ENCODE measurements at places on chromosomes 5 and 9.

- DNase-seq, result no peak
Observed at GRCh38 chr9:125099816-125100215, 43.5 kb downstream of the SCAI start.

- DNase-seq, result no peak
Observed at GRCh38 chr9:134663753-134664415, 22.3 kb downstream of the COL5A1 start.

DNA sequence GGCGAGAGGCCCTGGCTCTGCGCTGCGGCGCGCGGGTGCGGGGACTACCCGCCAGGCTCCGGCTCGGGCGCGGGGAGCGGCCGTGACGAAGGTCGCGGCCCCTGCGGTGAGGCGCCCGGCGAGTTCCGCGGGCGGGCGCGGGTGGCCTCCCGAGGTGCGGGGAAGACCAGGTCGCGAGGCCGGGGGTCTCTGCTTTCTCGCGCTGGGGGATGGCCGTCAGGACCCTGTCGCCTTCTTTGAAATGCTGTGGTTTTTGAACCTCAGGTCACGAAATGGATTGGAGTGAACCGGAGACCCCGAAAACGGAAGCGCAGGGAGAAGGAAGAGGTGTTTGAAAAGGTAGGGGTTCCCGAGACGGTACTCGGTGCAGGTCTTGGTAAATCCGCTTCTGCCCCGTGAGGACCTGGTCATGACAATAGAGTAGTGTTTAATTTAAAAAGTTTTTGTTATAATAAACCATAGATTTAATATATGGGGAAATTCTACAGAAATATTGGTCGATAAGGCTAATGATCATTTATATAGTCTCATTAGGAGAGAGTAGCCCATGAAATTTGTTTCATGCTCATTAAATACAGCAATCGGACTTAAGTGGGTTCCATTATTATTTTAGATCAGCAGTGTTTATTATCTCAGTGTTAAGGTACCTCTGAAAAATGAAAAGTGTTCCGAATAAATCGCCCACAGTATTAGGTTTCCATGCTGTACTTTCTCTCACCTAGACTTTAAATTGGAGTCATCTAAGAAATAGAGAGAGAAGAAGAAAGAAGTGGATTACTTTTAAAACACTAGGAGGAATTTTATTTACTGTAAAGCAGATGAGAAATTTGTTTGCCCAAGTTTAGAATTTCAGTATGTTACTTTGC is 279.0 kb downstream of the AOPEP start:
- DNase-seq, result no peak

DNA sequence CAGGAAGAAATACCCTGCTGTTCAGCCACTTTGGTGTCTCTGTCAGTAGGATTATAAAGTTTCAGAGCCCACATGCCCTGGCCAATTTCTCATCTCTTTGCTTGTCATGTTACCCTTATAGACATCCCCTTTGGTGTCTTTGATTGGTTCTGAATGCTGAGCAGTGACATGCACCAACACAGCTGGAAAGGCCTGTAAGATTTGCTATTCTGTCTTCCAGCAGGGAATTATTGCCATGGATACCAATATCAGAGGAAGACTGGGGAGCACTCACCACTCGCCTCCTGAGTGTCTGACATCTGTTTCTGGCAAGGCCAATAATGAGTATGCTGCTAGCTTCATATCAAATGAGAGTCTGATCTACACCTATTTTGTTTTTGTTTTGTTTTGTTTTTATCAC is 34.4 kb downstream of the RAB3C start:
- no peak for DNase-seq

DNA sequence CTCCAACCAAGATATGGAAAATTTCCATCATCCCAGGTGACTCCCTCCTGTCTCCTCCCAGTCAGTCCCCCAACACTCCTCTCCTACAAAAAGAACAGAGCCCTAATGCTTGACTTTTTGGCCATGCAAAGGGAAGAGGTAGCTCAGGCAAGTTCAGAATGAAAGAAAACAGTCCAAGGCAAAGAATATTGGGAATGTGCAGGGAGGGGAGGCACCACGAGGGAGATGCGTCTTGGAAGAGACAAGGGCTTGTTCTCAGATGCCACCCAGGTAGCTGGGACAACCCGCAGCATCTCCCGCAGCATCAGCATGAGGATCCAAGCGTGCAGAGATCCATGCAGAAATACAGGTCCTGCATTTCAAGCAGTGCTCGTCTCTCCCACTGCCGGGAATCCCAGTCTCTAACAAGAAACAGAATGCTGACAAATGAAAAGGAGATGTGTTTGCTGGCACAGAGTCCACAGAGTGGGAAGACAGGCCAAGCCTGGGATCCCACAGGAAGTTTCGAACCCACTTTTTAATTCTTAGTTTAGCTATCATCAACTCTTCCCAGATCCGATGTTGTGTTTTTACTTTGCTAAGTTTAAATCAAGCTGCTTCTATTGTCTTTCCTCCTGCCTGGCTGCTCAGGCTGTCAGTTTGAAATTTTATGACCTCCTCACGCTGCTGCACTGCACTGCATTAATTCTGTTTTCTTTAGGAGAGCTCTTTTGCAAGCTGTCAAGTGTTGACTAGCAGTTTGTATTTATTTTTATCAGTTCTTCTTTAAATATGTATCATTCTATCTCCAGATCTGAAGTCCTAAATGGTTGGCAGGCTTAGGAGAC is 86.8 kb upstream of the OSMR start:
- DNase-seq, result no peak

Measured in RKO (cell line).